Aorta (tissue), 5 donors: ENCODE measurements at places on chromosomes 12 and 14.

DNA sequence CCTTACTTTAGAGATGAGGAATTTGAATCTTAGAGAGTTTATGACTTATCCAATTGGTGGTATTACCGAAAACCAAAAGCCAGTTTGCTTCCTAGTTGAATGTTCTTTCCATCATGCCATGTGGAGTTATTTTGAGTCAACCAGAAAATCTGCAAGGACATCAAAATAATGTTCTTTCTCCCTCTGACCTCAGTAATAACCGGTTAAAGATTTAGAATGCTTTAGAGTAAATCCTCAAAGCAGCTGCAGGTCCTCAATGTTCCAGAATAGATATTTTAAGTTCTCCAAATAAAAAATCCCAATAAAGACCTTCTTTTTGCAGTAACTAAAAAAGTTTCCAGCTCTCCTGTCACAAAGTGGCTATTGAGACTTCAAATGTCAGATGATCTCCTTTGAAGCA is 396.6 kb downstream of the ADAMTS20 start:
- no peaks in the 10 kb centered on the region for H3K36me3 ChIP-seq
- H3K27ac ChIP-seq, result no peak overlapping the region
- H3K27me3 ChIP-seq, result no peaks in the 10 kb centered on the region
- DNase-seq, result no peak
- no peaks in the 10 kb centered on the region for H3K4me1 ChIP-seq

DNA sequence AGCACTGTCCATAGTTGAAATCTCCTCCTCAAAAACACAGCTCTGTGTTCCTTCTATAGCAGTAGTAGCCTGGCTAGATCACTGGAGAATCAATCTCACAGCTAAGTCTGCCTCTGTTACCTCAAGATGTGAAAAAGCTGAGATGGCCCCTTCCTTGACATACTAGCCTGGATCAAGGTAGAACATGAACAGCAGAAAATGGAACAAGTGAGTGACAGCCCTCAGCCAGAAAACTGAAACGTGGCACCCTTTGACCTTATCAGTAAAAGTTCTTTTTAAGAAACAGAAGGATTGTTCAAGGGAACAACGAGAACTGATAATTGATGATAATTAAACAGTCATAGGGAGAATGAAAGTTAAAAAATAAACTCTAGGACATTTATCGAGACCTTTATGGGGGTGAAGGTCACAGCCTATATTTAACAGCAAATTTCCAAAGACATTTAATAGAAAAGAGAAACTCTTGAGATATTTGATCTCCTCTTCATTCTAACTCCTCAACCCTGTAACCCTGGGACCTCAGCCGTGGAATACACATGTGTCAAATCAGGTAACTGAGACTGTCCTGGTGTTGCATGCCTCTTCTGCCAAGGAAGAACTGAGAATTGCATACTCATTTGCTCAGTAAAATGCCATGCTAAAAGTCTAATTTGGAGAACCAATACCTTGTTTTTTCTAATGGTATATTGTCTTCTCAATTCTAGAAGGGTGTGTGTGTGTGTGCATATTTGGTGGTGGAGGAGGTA is 258.0 kb upstream of the ATP2B1 start:
- DNase-seq, result no peak
- no peaks in the 10 kb centered on the region for H3K4me1 ChIP-seq
- no peaks in the 10 kb centered on the region for H3K27me3 ChIP-seq
- H3K4me3 ChIP-seq, result no peak overlapping the region

DNA sequence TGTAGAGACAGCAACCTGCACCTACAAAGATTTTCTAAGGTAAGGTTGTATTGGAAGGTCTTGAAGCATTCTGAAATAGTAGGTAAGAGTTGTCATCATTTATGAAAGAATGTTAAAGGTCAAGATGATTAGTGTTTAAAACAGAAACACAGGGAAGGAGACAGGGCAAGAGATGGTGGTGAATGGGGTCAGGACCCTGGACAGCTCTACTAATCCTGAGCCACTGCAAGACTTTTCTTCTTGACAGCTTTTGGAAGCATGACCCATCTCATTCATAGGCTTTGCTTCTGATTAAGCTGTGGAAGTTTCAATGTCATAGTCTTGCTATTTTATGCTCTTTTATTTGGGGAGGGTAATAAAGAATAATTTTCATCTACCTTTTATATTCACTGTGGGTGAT is 75.5 kb upstream of the CAND1 start:
- H3K4me1 ChIP-seq, result no peaks in the 10 kb centered on the region
- H3K36me3 ChIP-seq, result no peaks in the 10 kb centered on the region
- no peak for DNase-seq

DNA sequence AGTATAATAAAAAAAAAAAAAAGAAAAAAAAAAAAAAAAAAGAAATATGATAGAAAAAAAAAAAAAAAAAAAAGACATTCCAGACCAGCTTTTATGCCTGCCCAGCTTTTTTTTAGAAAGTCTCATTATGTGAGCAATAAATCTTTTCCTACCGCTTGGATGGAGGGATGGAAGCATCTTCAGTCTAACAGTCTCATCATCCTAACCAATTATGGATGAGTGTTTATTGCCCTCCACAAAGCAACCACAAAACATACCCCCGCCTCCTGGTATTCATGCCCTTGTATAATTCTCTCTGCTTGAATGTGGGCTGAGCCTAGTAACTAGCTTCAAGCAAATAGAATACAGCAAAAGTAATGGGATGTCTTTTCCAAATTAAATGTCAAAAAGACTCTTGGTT is 33.7 kb upstream of the ADAMTS20 start:
- no peaks in the 10 kb centered on the region for H3K4me1 ChIP-seq
- peaks cover 2% of the 10 kb centered on the region for H3K27me3 ChIP-seq
- no peak overlapping the region for H3K4me3 ChIP-seq
- H3K27ac ChIP-seq, result no peak overlapping the region
- no peaks in the 10 kb centered on the region for H3K36me3 ChIP-seq

- no peaks in the 10 kb centered on the region for H3K36me3 ChIP-seq
- H3K4me3 ChIP-seq, result no peak overlapping the region
Measured at GRCh38 chr14:62187265-62187664, 425.0 kb downstream of the SNAPC1 start.

DNA sequence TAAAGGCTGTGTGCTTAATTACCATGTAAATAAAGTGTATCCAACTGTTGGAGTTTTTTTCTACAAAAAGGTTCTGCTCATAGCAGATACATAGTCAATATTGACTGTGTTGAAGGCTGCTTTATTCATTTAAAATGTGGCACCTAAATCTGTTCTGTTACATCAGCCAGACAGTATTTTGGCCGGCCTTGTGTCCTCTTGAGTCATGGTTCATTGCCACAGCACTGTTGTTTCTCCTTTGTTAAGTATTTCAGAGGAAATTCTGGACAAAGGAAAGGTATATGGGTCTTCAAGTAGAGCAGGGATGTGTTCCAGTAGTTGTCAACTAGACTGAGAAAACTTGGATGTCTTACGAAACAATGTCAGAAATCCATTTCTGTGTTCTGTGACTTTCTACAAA is 95.5 kb downstream of the SLC38A6 start:
- DNase-seq, result no peak
- peaks cover 3% of the 10 kb centered on the region for H3K36me3 ChIP-seq
- no peaks in the 10 kb centered on the region for H3K27me3 ChIP-seq
- no peaks in the 10 kb centered on the region for H3K4me1 ChIP-seq

DNA sequence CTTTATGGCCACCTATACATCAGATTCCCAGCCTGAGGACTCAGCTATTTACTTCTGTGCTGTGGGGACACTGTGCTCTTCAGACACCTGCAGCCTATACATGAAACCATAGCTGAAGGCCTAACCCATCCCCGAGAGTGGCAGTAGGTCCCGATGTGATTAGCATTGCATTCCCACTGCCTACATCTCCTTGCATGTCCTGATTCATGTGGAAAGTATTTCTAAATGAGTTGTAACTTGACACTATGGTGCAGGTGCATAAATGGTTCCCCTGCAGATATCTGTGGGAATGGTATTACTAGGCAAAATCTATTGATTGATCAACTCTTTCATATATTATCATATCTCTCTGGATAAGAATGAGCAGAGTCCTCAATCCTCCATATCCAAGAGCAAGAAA is 433.5 kb downstream of the DAD1 start:
- H3K36me3 ChIP-seq, result no peaks in the 10 kb centered on the region
- H3K27me3 ChIP-seq, result no peaks in the 10 kb centered on the region
- peaks cover 1% of the 10 kb centered on the region for H3K4me1 ChIP-seq
- DNase-seq, result no peak
- no peak overlapping the region for H3K4me3 ChIP-seq

GRCh38 chr14:100748944-100749343 is 22.3 kb downstream of the DLK1 start:
- no peaks in the 10 kb centered on the region for H3K36me3 ChIP-seq
- no peaks in the 10 kb centered on the region for H3K27me3 ChIP-seq
- H3K4me1 ChIP-seq, result no peaks in the 10 kb centered on the region
- DNase-seq, result no peak

DNA sequence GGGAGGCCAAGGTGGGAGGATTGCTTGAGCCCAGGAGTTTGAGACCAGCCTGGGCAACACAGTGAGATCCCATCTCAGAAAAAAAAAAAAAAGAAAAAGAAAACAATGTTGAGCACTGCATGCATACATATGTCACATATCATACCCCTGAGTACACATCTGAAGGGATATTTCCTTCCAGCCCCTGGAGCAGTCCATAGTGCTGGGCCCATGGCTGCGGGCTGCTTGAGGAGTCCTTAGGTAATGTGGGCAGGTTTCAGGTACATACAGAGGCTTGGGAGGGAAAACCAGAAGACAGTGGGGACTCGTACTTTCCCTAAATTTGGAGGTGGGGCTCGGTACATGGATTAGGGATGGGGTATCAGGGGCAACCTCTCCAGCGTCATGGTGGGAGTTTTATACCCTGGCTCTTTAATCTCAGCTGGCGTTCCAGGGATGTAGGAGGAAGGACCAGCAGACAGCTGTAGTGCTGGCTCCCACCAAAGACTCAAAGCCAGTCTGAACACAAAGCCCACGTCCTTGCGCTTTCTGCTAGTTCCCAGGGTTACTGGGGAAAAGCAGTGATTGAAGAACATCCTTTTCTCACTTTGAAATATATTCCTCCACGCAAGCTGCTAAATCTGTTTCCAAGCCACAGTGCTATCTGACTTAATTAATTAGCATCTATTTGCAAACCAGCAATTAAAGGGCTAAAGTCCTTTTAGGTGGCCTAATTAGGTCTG is 5.2 kb downstream of the OTUB2 start:
- H3K4me1 ChIP-seq, result no peaks in the 10 kb centered on the region
- no peak overlapping the region for H3K4me3 ChIP-seq
- no peak for DNase-seq
- H3K36me3 ChIP-seq, result no peaks in the 10 kb centered on the region
- no peaks in the 10 kb centered on the region for H3K27me3 ChIP-seq
- H3K27ac ChIP-seq, result no peak overlapping the region

DNA sequence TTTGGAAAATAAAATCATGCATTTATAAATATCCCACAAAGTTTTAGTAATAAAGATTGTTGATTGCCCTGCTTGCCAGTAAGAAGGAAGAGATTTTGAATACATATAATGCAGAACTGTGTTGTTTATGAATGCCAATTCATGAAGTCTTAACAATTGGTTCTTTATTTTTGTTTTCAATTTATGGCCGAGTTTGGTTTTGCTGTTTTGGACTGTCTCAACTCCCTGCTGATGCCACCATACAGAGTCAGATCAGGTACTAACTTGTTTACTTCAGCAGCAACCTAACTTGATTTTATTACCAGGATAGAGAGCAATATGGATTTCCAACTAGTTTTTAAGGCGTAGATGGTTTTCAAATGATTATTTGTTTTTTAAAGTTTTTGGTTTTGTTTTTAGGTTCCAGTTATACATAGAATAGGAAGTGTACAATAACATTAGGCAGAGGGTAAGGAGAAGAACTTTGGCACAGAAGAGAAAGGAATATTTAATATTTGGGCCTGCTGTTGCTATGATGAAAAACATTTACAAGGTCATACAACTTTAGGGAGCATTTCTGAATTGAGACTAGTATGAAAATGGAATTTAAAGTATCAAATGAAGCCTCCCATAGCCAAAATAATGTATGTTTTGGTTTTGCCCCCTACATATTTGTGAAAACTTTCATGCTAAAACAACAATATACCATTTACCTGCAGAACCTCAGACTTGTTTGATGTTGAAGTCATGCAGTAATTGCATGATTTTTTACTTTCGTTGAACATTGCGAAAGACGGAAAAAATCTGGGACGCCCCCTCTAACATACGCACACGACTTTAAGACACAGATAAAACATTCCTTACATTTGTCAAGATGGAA is 904 bp upstream of the FAM177A1 start:
- H3K4me1 ChIP-seq, result peaks cover 3% of the 10 kb centered on the region
- DNase-seq, result no peak
- peak overlapping the region; percentile 50 for H3K4me3 ChIP-seq
- peak overlapping the region; percentile 80 for H3K27ac ChIP-seq

- H3K27ac ChIP-seq, result no peak overlapping the region
- H3K4me3 ChIP-seq, result no peak overlapping the region
- H3K4me1 ChIP-seq, result no peaks in the 10 kb centered on the region
- H3K27me3 ChIP-seq, result no peaks in the 10 kb centered on the region
- DNase-seq, result no peak
Measured at GRCh38 chr12:94753036-94753679, 102.8 kb upstream of the TMCC3 start.

DNA sequence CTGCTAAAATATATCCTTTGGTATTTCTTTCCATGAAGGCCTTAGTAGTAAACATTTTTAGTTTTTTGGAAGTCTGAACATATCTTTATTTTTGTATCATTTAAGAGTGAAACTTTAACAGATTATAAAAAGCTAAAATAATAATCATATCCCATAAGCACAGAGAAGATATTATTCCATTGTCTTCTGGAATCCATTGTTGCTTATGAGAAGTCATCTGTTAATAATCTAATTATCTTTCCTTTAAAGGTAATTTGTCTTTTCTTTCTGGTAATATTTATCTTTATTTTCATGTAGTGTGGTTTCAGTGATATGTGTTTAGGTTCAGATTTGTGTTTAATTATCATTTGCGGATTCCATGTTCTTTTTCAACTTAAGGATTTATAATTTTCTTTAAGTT is 261.7 kb downstream of the MSRB3 start:
- no peak overlapping the region for H3K27ac ChIP-seq
- no peak for DNase-seq
- H3K4me3 ChIP-seq, result no peak overlapping the region

DNA sequence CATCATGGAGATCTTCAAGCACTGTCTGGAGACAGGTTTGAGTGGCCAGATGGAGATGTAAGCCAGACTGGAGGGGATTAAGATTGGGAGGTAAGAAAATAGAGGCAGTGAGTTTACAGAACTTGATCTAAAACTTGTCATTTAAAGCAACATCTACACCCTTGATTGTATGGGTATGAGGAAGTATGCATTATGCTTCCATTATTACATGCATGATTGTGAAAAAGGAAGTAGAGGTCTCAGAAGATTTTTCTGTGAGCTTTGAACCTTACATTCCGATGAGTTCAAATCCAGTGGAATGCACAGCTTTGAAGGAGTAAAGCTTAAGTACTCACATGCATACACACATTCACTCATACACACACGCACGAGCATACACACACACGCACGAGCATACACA is 550.8 kb downstream of the MED13L start:
- H3K36me3 ChIP-seq, result no peaks in the 10 kb centered on the region
- H3K4me1 ChIP-seq, result no peaks in the 10 kb centered on the region
- peaks cover 3% of the 10 kb centered on the region for H3K27me3 ChIP-seq
- DNase-seq, result no peak
- no peak overlapping the region for H3K27ac ChIP-seq
